GM23338 (cell line): ENCODE measurements at places on chromosomes 6 and 20. TPM values are rescaled to one million over a fixed set of nuclear protein-coding genes. Genes with fewer than 3 reads are reported as not detected.

The ZC3H12D gene
- 0.04 and 0.07 TPM in 2 replicates for total RNA-seq

GRCh38 chr6:22737331-22737730 is 168.0 kb downstream of the HDGFL1 start:
- peak; percentile 86 for DNase-seq

The TRIM15 gene
- total RNA-seq = 0.23 and 1.0 TPM in 2 replicates

DNA sequence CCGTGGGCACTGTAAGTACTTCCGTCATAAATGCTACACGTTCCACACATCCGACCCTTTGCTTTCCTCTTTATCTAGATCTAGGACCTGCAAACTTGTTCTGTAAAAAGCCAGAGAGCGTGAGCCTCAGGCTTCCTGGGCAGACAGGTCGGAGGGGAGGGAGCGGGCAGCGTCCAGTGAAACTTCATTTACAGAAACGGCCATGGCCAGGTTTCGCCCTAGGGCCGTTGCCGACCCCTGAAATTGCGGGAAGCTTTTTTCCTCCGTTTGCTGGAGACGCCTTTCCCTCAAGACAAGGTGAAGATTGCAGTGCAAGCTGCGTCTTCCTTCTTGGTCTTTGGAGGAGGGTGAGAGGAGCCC is 155.4 kb downstream of the DLL1 start:
- no peak for DNase-seq

GRCh38 chr20:52439375-52439774 is 247.8 kb upstream of the ZFP64 start:
- no peak for DNase-seq

- no peak for DNase-seq
These were observed 90.3 kb downstream of the ARHGAP18 start for GRCh38 chr6:129619579-129620233.

The VPS52 gene
- 25.0 and 31.1 TPM in 2 replicates for total RNA-seq

DNA sequence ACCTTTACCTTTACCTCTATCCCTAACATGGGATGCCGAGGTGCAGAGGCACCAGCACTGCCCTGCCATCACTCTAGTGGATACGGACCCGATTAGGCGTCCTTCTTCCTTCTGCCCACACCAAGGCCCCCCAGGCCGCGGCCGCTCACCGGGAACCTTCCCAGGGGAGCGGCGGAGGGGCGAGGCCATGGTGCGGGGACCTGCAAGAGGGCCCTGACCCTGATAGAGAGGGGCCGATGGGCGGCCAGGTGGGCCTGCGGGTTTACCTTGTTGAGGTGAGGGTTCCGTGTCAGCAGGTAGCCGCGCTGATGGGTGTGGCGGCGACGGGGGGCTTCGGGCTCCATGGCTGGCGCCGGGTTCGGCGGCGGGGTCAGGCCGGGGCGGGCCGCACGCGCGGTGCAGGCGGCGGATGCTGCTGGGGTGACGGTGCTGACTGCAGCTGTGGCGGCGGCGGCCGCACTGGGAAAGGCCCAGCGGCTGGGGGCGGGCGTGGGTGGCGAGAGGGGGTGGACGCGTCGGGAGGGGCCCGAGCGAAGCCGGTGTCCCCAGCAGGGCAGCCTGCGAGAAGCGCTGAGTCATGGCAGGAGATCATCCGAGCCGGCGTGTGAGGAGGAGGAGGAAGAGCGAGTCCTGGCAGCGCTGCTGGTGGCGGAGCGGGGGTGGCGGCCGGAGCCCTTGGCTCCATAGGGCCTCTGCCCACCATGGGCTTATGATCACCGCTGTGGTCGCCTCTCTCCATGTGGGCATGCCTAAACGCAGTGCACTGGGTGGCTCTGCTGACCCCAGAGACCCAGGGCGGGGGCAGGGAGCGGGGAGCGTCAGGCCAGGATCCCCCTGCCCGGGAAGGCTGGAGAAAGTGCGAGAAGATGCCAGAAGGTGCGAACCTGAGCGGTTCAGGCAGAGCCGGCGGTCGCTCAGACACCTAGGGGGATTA is at the start of gene ME1:
Gene ME1 (minus strand): TSS at position 441 of the 934 bp plus-strand sequence. CDS start 97 bp downstream, at position 344.
- peak; percentile 79 for DNase-seq

DNA sequence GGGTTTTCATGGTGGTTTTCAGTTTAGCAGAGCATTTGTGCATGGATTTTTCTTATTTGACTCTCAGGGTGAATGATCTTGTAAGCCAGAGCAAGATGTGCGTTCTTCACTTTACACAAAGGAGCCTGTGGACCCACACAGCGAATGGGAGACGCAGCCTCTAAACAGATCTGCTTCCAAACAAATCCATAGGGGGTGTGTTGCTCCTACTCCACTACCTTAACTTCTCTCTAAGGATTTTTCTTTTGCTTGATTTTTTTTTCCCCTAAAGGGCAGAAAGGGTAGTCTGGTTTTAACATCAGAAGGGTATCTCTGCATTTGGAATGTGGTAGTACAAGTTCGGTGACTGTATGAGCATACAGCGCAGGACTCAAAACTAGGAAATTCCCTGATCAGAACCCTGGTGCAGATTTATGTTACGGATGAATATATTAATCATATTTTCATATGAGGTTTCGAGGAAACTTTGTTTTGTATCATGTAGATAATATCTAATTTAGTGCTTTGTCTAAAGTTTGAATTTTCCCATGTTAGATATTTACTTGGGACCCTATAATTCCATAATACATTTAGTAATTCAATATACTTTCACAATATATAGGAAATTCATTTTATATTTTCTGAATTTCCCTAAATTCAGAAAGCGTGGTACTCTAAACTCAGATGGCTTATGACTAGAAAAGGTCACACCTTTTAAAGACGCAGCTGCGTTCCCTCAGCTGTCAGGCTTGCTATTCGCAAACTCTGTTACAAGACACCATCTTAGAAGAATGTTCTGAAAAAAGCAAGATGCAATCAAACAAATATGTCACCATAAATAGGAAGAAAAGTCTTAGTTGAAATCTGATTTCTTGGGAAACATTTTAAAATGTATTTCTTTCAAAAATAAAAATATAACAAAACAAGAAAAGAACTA is 196.9 kb downstream of the TMEM242 start:
- DNase-seq = peak; percentile 32

GRCh38 chr6:168724033-168724432 is 283.0 kb downstream of the SMOC2 start:
- no peak for DNase-seq

- DNase-seq = no peak
These were observed 8.7 kb downstream of the NSFL1C start for GRCh38 chr20:1457992-1458391.

DNA sequence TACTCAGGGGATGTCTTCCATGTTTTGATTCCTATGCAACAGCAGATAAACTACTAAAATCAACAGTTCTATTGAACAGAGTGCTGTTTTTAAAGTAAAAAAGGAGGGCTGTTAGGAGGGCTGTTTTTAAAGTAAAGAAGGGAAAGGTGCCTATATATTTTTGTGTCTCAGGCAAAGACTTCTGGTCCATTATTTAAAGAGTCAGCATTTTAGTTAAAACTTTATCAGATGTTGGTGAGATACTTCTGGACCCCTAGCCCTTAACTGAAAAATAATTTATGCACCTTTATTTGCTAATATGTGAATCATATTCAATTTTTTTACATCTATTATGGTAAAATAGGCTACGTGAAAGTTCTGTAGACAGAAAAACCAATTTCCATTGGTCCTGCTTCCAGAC is 144.8 kb downstream of the MOXD1 start:
- no peak for DNase-seq

- DNase-seq = no peak
These were observed 151.3 kb downstream of the SLC16A10 start for GRCh38 chr6:111238464-111239119.

The RBBP8NL gene
- 0.66 and 1.1 TPM in 2 replicates for total RNA-seq

- DNase-seq = no peak
These were observed 179.8 kb downstream of the DTNBP1 start for GRCh38 chr6:15483060-15483459.

The MCHR2 gene
- not detected in 2 replicates for total RNA-seq

The TEAD3 gene
- total RNA-seq = 26.5 and 26.7 TPM in 2 replicates

The NRN1 gene
- 0.23 TPM in 1 of 2 replicates, not detected in the other for total RNA-seq

DNA sequence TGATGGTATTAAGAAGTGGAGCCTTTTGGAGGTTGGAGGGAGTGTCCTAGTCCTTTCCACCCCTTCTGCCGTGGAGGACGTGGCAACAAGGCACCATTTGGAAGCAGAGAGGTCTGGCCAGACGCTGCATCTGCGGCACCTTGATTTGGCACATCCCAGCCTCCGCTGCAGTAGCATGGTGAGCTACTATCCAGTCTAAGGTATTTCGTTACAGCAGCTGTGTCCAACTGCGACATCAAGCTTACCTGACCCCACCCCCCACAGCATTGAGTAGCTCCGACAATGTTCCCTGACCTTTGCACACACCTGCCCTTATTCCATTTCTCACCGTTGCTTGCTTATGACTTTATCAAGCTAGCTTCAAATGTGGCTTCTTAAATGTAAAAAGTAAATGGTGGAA is 29.8 kb upstream of the SYNJ2 start:
- DNase-seq = no peak

The COL9A3 gene
- total RNA-seq = 110 and 113 TPM in 2 replicates

GRCh38 chr20:38798266-38798665 is 7.2 kb upstream of the PPP1R16B start:
- no peak for DNase-seq

The TRIM10 gene
- 0.31 TPM in 1 of 2 replicates, not detected in the other for total RNA-seq
